ENCODE measurements at places on chromosomes 13 and 19. TPM values are rescaled to one million over a fixed set of nuclear protein-coding genes. Genes with fewer than 3 reads are reported as not detected.

Gene WDR18
- total RNA-seq, result 40.3 TPM

Gene KIR3DL2
- 0.13 TPM for total RNA-seq

Gene FGF9
- 8.6 TPM for total RNA-seq

Gene ZNF486
- 12.9 TPM for total RNA-seq

Gene SH2D3A
- total RNA-seq, result 35.4 TPM

Gene ZNF439
- 13.2 TPM for total RNA-seq

Gene PSG5
- not detected for total RNA-seq

Gene AMER2
- 0.06 TPM for total RNA-seq

Gene IGFL4
- total RNA-seq, result not detected

DNA sequence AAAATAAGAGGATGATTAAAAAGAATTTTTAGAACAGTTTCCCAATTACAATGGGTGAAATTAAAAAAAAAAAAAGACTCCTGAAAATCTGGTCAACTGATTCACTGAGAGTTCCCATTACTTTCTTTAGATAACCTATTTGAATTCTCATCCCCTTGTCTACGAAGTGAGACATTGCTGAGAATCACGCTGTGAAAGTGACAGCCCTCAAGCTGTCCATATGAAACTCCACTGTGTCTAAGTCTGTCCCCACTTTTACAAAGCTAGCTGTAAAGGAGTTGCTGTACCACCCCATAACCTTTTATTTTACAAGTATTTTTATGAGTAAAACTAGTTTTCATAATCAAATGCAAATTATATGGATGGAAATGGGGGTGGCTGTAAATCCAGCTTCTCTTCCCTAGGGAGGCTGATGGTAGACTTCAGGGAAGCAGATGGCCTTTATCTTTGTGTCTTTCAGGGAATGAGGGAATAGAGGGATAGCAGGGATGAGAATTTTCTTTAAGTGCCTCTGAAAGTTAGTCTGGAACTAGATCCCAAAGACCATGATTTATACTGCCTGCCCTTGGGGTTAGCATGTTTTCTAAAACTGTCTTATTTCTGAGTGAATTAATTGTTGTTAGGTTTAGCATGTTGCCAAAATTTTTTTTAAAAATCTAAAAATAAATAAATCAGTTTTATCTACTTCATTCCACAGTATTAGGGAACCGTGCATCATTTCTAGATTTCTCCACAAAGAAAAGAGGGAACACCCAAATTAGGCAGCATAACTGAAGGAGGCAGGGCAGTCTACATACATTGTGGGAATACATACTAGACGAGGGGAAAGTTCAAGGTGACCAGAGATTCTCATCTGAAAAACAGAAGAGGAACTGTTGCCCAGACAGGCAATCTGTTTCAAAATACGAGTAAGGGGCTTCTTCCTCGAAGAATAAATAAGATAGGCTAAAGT is 1219.1 kb downstream of the UQCRFS1 start:
- H3K4me3 ChIP-seq, result no peak overlapping the region
- no peak for DNase-seq
- no peaks in the 10 kb centered on the region for H3K27me3 ChIP-seq
- H3K4me1 ChIP-seq, result no peaks in the 10 kb centered on the region
- no peak overlapping the region for H3K27ac ChIP-seq
- H3K36me3 ChIP-seq, result no peaks in the 10 kb centered on the region

DNA sequence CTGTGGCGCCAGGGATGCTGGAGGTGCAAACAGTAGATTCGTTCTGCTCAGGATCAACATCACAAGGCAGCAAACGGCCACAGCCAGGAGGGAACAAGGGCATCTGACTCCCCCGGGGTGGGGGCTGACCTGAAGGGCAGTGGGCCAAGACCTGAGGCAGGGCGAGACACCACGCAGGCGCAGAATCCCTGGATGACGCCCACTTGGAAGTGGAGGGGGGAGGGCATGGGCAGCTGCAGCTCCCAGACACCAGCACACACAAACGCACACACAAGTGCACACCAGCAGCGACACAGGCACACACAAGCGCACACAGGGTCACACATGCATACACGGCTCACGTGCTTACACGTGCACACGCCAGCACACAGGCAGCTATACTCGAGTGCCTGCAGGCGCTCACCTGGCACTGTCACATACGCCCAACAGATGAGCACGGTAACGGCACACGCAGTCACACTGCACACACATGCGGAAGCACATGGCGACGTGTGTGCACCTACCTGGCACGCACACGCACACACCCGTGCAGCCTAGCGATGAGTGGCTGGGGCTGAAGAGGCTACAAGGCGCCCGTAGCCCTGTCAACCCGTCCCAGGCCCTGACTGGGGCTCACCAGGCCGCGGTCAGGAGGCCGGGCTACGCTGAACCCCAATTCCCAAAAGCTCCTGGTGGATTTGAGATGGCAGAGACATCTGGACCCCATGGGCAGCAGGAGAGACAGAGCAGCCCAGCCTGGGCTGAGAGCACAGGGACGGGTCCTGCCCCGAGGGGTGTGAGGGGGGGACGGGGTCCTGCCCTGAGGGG is 5.5 kb downstream of the C2CD4C start:
- no peak overlapping the region for H3K4me3 ChIP-seq
- no peak overlapping the region for H3K27ac ChIP-seq
- H3K27me3 ChIP-seq, result no peaks in the 10 kb centered on the region
- no peaks in the 10 kb centered on the region for H3K36me3 ChIP-seq
- H3K4me1 ChIP-seq, result no peaks in the 10 kb centered on the region

DNA sequence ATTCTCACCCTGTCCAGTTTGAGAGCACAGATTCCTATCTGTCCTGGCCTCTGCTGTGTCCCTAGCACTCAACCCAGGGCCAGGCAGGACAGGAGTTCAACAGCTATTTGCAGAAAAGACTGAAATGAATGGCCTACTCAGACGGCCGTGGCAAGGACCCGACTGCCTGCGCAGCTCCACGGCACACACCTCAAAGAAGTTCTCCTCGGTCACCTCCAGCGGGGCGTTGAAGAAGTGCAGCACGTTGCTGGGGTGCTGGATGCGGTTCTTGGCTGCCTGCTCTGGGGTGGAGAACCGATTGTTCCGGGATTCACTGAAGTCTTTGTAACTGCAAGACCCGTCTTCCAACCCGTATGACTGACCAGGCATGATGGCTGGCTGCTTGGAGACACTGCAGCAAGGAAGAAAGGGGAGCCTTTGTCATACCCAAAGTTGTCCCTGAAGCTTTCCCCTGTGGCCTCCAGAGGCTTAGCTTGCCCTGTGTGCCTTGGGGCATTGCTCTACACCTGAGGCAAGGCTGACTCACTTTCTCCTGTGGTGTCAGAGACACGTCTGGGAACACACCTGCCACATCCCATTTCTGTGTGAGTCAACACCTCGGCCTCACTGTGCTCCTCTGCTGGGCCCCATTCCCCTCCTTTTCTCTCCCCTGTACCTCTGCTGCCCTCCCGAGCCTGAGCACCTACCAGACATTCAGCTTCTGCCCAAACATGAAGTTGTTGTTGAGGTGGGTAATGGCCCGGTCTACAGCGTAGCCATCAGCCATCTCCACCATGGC is 6.8 kb upstream of the ECH1 start:
- no peaks in the 10 kb centered on the region for H3K27me3 ChIP-seq
- no peak overlapping the region for H3K4me3 ChIP-seq
- H3K27ac ChIP-seq, result peak overlapping the region; percentile 23
- peaks cover 15% of the 10 kb centered on the region for H3K4me1 ChIP-seq
- H3K36me3 ChIP-seq, result peaks cover 72% of the 10 kb centered on the region

- peaks cover 35% of the 10 kb centered on the region for H3K36me3 ChIP-seq
- H3K27me3 ChIP-seq, result no peaks in the 10 kb centered on the region
- H3K27ac ChIP-seq, result no peak overlapping the region
- no peak for DNase-seq
- H3K4me1 ChIP-seq, result no peaks in the 10 kb centered on the region
Measured at GRCh38 chr19:19711934-19712828, 20.7 kb downstream of the ZNF14 start.

- no peak overlapping the region for H3K4me3 ChIP-seq
- no peaks in the 10 kb centered on the region for H3K4me1 ChIP-seq
- no peak overlapping the region for H3K27ac ChIP-seq
- no peaks in the 10 kb centered on the region for H3K27me3 ChIP-seq
- no peaks in the 10 kb centered on the region for H3K36me3 ChIP-seq
Measured at GRCh38 chr13:46166224-46166584, 15.8 kb downstream of the LCP1 start.

DNA sequence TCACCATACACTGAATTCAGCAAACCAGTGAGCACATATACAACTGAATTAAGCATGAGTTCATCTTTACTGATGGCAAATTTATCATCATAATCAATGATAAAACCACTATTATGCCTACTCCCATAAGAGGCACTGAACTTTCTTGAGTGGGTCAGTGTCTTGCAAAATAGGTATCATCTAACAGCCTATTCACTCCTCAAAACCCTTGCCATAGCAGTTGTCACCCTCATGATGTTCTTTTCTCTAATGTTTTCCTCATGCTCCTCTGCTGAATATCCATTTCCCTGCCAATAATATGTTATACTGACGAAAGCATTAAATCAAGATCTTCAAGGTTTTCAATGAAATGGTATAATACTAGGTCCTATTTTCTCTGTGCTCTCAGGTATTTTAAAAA is 5.6 kb downstream of the ARGLU1 start:
- H3K4me1 ChIP-seq, result peaks cover 20% of the 10 kb centered on the region
- no peak overlapping the region for H3K4me3 ChIP-seq
- H3K36me3 ChIP-seq, result peaks cover 4% of the 10 kb centered on the region
- DNase-seq, result no peak

GRCh38 chr19:18735324-18735723 is 51.8 kb downstream of the CRTC1 start:
- no peak overlapping the region for H3K4me3 ChIP-seq
- no peaks in the 10 kb centered on the region for H3K27me3 ChIP-seq

- peaks cover 3% of the 10 kb centered on the region for H3K4me1 ChIP-seq
- DNase-seq, result no peak
- no peak overlapping the region for H3K27ac ChIP-seq
- H3K4me3 ChIP-seq, result no peak overlapping the region
- H3K36me3 ChIP-seq, result peaks cover 11% of the 10 kb centered on the region
Measured at GRCh38 chr19:7262470-7262869, 31.7 kb downstream of the INSR start.

DNA sequence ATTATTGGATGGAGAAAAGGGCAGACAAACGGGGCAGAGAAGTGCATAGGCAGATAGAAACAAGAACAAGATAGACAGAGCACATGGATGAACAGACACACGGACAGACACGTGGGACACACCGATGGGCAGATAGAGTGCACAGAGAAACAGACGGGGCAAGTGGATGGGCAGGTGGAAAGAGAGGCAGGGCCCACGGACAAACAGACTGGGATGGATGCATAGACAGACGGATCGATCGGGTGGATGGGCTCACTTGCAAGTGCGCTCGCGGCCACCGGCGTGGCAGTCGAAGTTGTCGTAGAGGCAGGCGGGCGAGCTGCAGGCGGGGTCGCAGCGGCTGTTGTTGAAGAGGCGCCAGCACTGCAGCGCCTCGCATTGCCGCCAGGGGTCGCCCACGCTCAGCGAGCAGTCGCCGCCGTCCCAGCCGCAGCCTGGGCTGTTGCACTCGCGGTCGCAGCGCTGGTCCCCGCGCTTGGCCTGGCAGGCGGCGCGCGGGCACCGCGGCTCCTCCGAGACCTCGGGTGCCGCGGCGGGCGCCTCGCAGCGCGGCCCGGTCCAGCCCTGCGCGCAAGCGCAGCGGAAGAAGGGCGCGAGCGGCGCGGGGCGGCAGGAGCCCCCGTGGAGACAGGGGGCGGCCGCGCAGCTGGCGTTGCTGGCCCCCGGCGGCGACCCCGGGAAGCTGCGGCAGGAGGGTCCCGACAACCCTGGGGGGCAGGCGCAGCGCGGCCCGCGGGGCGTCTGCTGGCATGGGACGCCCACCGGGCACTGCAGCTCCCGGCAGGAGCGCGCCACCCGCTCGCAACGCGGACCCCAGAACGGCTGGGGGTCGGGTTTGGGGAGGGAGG is 23.3 kb downstream of the NOTCH3 start:
- no peak overlapping the region for H3K27ac ChIP-seq
- no peaks in the 10 kb centered on the region for H3K36me3 ChIP-seq

DNA sequence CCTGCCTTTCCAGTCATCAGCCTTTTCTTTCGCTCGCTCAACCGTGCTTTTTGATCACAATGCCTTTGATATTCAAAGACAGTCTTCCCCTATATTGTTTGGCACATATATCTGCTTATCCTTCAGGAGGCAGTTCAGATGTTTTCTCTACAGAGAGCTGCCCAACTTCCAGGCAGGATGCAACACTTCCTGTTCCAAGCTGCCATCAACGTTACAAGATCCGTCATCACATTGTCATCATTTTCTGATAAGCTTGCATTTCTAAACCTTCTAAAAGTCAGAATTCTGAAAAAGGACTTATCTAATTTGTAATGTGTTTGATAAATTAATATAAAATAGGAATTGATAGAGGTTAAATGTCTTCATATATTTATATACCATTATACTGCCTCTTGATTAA is 574.2 kb downstream of the TBC1D4 start:
- no peak overlapping the region for H3K4me3 ChIP-seq
- no peak overlapping the region for H3K27ac ChIP-seq
- no peaks in the 10 kb centered on the region for H3K36me3 ChIP-seq
- H3K4me1 ChIP-seq, result no peaks in the 10 kb centered on the region

GRCh38 chr13:62088165-62088564 is 672.5 kb upstream of the PCDH20 start:
- H3K4me3 ChIP-seq, result no peak overlapping the region
- H3K36me3 ChIP-seq, result no peaks in the 10 kb centered on the region
- H3K27me3 ChIP-seq, result no peaks in the 10 kb centered on the region
- H3K27ac ChIP-seq, result no peak overlapping the region

DNA sequence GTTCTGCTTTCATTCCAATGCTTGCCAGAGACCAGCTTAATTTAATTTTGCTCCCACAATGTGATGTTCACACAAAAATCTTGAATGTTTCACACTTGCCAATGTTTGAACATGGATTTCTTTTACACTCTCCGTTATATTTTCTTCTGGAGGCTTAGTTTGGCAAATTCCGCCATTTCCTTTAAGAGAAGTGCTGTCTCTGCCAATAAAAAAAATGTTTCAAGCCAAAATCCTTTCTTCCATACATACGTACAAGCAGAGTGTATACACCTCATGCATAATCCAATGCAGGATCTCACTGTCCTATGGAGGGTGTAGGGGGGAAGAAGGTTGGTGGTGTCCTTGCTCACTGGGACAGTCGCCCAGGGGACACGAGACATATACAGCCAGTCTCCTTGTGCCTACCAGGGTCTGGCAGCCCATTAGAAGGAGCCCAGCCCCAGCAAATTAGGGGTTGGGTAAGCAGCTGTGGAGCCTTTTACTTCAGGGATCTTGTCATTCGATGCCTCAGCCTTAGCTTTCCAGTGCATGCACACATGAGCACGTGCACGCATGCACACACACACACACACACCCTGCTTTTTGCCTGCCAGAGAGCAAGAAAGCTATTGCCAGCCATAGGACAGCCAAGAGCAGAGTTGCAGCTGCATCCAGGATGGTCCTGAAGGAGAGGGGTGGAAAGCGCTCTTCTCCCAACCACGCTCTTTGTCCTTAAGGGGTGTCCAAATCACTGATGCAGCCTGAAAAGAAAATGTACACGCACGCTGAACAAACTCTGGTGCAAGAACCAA is 208.3 kb downstream of the FOXO1 start:
- no peak overlapping the region for H3K27ac ChIP-seq
- no peaks in the 10 kb centered on the region for H3K36me3 ChIP-seq
- no peaks in the 10 kb centered on the region for H3K4me1 ChIP-seq
- no peak overlapping the region for H3K4me3 ChIP-seq

- no peak overlapping the region for H3K4me3 ChIP-seq
- no peaks in the 10 kb centered on the region for H3K27me3 ChIP-seq
- DNase-seq, result no peak
Measured at GRCh38 chr19:11018179-11018578, 57.3 kb downstream of the SMARCA4 start.

All from kidney (tissue), 22 donors.